ENCODE measurements at places on chromosomes 4 and X.

- no peak for DNase-seq
These were observed 233.9 kb upstream of the CXXC4 start for GRCh38 chr4:104728380-104729122.

- no peak for DNase-seq
These were observed 21.2 kb upstream of the ANTXR2 start for GRCh38 chr4:80094191-80094590.

DNA sequence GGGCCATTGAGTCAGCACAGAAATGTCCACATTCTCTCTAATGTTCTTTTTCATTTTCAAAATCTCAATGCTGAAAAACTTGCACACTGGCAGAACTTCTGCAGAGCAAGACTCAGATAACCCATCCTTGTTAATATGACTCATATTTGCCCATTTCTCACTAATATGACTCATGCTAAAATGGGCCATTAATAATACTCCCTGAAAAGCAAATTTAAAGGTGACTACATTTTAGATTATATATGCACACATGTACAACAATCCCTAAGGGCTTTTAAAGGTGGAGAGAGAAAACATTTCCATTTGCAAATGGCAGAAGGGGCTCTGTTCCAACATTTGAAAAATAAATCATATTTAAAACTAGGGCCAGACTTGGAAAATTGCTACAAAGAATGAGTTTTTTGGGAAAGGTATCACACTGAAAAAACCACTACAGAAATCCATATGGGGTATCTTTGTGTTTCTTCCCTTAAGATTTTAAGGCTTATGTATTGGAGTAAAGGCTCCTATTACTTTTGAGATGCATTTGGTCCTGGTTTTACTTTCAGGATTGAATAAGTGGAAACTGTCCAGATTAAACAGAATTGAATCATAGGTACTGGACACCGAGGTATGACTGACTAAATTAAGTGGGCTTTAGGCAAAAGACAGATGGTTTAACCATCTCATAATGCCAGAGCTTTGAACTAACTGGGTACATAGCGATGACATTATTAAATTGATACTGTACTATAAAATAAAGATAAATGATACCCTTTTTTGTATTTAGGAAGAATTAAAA is 30.0 kb downstream of the TLR2 start:
- DNase-seq = no peak

DNA sequence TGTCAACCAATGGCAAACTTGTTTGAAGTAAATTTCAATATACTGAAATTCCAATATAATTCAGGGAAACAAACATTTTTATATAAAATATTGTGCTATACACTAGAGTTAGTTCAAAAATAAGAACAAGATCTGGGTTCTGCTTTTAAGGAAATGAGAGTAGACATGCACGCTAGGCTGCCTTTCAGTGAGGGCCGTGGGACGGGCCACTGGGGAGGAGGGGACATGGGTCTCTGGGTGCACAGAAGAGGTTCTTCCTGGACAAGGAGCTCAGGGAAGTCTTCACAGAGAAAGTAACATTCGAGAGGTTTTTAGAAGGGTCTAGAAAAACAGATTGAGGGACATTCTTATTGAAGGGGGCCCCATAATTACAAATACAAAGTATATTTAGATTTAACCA is 64.4 kb downstream of the SHROOM3 start:
- DNase-seq = no peak

DNA sequence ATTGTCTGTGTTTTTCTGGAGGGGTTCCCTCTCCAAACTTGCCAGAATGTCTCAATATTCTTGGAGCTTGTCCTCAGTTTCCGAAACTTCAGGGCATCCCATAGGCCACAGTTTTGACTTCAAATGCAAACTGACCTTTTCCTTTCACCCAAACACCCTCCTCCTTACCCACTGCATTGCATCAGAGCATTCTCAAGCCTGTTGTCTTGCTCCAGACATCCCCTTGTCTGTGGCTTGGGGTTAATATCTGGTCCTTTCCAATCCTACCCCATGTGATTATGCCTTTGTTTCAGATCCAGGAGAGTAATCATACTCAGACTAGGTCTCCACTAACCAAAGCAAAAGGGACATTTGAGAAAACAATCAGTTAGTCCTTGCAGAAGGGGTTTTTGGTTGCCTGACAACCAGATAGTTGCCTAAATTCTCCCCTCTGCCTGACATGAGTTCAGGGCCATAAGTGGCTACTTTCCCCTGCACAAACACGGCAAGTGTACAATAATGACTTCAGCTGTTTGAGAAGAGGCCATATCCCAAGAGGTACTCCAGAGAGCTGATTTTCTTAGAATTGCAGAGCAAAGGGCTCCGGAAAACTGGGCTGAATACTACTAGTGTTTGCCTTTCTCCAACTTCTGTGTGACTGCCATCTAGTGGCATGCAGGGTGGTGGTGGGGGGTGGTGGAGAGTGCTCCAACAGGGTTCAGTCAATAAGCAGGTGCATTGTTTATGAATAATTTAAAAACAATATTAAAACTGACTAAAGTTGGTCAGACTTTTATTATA is 130.2 kb downstream of the CHRDL1 start:
- no peak for DNase-seq

DNA sequence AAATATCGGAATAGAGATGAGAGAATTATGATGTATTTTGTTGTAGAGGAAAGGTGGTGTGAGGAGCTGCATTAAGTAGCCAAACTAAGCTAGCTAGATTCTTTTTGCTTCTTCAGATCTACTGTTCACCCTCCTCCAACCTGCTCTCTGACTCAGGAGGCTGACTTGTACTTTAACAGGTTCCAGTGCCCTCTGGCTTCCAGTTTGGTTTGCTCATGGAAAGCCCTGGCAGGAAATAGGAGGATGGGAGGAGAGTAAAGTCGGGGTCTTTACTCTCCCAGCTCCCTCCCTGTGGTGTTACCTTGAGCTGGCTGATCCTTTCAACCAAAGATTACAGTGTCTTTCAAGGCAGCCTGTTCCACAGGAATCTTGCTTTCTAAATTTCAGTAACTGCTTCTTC is 277.0 kb upstream of the EDA2R start:
- no peak for DNase-seq

DNA sequence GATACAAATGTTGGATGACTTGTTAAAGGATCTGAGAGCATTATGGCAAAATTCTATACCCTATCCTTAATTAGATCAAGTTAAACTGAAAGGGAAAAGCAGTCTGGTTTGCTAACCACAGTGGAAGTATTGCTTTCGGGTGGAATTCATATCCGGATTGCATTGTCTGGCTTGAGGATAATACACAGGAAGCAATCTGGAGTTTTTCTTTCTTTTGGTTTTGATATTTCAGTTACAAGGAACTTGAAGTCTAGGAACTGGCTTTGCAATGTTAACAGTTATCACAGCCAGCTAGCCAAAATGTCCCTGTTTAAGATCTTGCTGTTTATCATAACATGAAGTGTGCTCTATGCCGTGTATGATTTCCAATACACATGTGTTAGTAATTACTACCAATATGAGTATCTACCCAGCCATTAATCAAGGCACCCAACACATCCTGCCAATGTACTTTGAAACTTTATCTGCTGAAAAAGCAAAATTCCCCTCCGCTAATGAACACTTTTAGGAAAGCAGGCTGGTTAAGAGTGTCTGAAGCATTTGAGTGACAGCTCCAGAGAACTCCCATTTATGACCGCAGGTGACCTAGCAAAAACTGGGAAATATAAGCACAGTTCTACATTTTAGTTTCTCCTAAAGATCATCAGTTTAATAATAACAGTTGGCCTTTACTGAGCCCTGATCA is 146.4 kb downstream of the PALLD start:
- no peak for DNase-seq

DNA sequence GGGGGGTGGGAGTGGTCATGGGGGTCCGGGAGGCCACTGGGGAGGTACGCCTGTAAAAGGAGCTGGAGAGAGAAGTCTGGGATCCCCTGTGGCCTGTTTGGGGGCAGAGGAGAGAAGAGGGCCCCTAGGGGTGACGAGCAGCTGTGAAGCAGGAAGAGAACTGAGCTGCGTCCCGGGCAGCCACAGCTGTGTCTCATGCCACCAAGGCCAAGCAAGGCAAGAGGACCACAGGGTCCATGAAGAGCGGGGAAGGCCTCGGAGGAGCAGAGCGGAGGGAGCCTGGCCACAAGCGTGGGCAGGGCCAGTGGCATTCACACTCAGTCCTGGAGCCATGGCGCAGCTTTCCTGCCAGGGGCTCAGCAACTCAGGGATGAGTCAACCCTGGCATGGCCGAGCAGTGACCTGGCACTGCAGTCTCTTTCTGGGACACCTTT is 13.6 kb upstream of the NAT8L start:
- no peak for DNase-seq

DNA sequence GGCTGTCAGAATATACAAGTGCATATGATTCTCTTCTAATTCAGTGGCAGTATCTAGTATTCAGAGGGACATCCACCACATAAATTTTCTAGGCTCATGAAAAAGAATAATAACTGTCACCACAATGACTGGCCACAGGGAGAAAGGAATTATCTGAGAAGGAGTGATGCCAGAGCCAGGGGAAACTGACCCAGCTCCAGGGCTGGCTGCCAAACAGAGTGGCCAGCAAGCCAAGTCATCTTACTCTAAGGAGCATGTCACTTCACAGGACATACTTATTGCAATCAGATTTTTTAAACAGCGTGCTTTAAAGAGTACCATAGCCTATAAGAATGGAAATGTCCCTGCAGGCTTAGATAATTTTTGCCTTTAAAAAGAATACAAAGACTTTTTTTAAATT is 5.8 kb upstream of the SEPTIN11 start:
- DNase-seq = no peak

DNA sequence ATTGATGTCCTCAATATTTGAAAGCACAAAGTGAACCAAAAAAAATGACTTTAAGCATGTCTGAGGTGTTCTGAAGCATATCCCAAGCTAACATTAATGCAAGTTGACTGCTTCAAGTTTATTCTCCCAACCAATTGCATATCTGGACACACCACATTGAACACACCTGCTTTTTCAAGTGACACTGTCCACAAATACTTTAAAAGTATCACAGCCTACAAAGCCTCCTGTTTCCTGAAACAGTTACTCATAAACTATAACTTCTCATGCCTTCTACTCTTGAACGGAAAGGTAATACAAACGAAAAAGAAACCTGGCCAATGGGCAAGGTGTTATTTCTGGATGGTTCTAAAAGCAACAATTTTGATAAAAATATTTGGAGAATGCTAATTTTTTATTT is 1.1 kb downstream of the CDKL2 start:
- DNase-seq = no peak

GRCh38 chr4:6992728-6993677 is 50.2 kb upstream of the TADA2B start:
- DNase-seq = no peak

DNA sequence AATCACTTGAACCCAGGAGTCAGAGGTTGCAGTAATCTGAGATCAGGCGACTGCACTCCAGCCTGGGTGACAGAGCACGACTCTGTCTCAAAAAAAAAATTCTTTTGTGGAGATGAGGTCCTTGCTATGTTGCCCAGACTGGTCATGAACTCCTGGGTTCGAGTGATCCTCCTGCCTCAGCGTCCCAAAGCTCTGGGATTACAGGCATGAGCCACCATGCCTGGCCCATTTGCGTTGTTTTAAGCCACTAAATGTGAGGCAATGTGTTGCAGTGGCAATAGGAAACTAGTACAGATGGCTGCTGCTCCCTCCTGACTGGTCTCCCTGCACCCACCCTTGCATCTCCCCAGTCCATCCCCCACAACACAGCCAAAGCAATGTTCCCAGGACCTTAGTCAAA is 40.0 kb upstream of the APLN start:
- no peak for DNase-seq

DNA sequence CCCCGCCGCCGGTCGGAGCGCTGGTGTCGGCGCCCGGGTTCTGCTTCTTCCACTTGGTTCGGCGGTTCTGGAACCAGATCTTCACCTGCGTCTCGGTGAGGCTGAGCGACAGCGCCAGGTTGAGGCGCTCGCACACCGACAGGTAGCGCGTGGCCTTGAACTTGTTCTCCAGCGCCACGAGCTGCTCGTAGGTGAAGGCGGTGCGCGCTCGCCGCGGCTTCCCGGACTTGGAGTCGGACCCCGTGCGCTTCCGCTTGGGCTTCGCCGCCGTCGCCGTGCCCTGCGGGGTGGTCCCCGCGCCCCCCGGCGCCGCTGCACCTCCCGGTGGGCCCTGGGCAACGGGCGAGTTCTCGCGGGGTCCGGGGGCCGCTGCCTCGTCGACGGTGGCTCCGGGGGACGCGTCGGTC is 3.1 kb downstream of the NKX1-1 start:
- DNase-seq = no peak

DNA sequence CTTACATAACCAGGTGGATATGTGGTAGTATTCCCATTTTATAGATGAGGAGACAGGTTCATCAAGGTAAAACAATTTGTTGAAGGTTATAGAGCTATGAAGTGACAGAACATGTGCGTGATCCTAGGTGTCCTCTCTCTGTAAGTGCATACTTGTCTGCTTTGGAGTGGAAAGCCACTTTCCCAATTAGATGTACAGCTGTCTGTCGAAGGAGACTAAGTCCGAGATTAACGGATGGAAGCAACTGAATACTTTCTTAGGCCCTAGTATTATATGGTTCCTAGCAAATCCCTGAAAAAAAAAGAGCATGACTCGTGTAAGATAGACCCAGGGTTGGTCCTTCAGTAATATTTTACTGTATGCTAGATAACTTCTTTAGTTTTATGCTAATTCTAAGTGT is 19.7 kb downstream of the TMEM131L start:
- no peak for DNase-seq

- DNase-seq = no peak
These were observed 107.7 kb downstream of the RBM47 start for GRCh38 chr4:40521957-40522356.

DNA sequence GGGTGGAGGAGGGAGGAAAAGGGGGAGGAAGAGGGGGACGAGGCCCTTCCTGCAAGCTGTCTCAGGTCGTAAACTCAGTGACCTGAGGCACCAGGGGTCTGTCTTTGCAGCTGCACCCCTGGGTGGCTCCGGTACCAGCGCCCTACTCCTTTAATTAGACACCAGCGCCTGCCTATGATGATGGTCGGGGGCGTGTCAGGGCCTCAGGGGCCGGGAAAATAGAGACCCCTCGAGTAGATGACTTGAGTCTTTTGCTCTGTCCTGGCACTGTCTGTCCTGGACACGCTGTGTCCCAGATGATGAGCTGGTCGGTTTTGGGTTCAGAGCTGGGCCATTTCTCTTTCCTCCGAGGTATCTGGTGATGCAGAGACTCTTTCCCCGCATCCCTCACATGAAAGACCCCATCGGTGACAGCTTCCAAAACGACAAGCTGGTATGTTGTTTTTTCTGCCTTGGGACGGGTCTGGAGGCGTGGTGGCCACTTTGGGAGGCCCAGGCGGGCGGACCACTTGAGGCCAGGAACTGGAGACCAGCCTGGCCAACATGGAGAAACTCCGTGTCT is 11.2 kb downstream of the SLC25A6 start:
- no peak for DNase-seq

All from stimulated activated naive CD4-positive, alpha-beta T cell treated with Interleukin-2 at 50 U/mL for 16 hours (primary cell).